ENCODE measurements at places on chromosomes 12 and 14.

GRCh38 chr14:53620317-53620716 is 336.3 kb downstream of the BMP4 start:
- no peak for DNase-seq

- DNase-seq = no peak
Observed at GRCh38 chr12:26678697-26679660, 154.0 kb downstream of the ITPR2 start.

GRCh38 chr12:13849456-13849855 is 131.9 kb downstream of the GRIN2B start:
- no peak for DNase-seq

- DNase-seq = no peak
Observed at GRCh38 chr12:54039417-54040147, 6.7 kb downstream of the HOXC5 start.

GRCh38 chr12:65956056-65956738 is 131.9 kb downstream of the HMGA2 start:
- DNase-seq = no peak

GRCh38 chr12:101777978-101778377 is 38.7 kb upstream of the SYCP3 start:
- DNase-seq = no peak

DNA sequence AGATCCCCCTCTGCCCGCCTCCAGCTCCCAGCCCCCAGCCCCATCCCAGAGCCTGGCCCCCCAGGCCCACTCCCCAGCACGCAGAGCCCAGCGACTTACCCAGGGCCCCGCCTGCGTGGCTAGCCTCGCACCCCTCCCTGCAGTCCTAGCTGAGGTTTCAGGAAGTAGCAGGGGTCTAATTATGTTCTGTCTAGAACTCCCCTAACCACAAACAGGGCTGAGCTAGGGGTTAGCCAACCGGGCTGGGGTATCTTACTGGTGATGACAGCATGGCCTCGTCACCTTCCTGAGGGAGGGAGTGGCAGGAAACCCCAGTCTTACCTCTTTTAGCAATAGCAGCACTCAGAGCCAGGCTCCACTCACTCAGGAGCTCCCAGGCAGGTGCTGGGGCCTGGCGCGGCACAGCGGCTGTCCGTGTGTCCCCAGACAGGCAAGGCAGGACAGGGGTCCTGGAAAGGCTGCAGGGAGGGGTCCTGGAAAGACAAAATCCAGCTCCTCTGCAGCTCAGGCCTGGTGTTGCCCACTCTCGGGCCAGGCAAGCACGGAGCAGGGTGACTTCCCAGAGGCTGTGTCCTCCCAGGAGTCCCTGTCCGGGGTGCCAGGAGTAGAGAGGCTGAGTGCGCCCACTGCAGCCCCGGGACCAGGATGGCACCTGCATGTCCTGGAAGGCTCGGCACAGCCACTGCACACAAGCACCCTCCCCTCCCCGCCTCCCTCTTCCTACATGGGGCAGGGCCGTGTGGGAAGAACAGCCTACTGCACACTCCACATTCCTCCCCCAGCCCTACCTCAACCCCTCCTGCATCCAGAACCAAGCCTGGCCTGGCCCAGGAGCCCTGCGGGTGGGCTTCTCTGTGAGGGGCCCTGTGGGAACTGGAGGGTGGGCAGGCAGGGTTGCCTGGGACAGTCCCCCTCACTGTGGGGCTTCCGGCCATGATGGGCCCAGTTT is at the start of gene GPR132:
Gene GPR132 (minus strand): TSS at position 151 of the 949 bp plus-strand sequence. CDS start 10,010 bp downstream, outside the sequence.
- peak; percentile 81 for DNase-seq

Data from activated T-cell treated with anti-CD3 and anti-CD28 coated beads for 24 hours (primary cell).